ENCODE measurements at places on chromosomes 2 and 18.

- peak; percentile 3 for DNase-seq
Measured at GRCh38 chr2:35585972-35586371, 769.6 kb upstream of the CRIM1 start.

DNA sequence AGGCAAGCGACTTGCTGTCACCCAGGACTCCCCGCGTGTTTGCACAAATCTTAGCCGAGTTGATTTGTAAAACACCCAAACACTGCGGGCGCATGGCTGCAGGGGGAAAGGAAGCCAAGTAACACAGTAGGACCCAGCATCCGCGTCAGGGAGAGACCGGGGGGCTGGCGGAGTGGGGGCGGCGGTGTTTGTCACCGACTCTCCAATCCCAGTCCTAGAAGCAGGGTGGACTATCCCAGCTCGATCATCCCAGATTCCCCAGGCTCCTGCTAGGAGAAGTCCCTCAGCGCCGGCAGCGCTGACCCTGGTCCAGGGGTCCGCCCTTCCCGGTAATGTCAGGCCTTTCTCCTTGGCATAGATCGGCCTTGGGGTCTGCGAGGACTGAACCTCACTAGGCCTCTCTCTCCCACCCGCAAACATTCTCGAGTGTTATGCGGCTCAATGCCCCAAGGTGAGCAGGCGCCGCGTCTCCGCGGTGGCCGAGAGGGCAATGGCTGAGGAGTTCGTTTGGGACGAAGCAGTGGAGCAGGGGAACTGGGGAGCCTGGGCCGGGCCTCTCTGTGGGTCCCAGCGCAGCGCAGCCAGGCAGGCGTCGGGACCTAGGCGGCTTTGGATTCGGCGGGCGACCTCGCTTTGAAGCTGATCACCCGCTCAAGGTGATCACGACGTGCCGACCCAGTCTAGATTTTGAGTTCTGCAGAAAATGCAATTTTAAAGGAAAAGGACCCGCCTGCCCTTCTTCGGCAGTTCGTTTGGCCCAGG is 1.5 kb upstream of the GDF7 start:
- no peak for DNase-seq

GRCh38 chr2:99861376-99861760 is 281.0 kb downstream of the AFF3 start:
- no peak for DNase-seq

- DNase-seq: no peak
Measured at GRCh38 chr2:24429197-24430074, 61.6 kb upstream of the NCOA1 start.

- DNase-seq: peak; percentile 74
Measured at GRCh38 chr2:178306352-178307073, 112.2 kb downstream of the OSBPL6 start.

- no peak for DNase-seq
Measured at GRCh38 chr2:167681234-167682015, 566.0 kb downstream of the STK39 start.

GRCh38 chr18:64919971-64920570 is 771.2 kb upstream of the LINC00305 start:
- DNase-seq: no peak
